ENCODE measurements at places on chromosomes 16 and 17.

DNA sequence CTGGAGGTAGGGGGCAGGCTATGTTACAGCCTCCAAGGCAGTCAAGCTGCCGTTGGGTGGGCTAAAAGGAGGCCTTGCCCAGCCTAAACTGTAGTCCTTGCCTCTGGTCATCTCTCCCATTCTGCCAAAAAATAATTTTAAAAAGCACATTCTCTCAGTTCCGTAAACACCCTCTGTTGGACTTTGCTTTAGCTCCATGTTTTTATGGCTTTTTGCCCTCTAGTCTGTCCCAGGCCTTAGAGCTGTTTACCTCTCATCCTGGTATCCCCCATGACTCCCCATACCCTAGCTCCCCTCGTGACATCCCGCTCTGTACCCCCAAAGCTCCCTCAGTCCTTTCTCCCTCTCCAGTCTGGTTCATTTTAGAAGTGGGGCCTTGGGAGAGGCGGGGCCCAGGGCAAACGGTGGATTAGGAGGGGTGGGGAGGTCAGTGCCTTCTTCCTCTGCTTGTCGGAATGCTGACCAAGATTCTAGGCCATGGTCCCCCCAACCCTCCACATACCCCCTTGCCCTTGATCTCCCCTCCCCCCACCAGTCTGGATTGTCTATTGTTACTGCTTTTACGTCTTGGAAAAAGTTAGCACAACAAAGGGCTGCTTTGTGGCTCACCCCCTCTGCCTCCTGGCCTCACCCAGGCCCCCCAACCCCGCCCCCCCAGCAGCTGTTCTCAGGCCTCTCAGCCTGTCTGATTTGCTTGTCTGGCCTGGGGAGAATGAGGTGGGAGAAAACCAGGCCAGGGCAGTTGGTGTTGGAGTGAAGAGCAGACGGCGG lies 18.4 kb downstream of the GJD3 start:
- no peak for DNase-seq

- no peak for DNase-seq
Observed at GRCh38 chr17:36117505-36118382, 14.1 kb downstream of the CCL4 start.

- DNase-seq = no peak
Observed at GRCh38 chr17:61157246-61157886, 242.3 kb upstream of the TBX2 start.

DNA sequence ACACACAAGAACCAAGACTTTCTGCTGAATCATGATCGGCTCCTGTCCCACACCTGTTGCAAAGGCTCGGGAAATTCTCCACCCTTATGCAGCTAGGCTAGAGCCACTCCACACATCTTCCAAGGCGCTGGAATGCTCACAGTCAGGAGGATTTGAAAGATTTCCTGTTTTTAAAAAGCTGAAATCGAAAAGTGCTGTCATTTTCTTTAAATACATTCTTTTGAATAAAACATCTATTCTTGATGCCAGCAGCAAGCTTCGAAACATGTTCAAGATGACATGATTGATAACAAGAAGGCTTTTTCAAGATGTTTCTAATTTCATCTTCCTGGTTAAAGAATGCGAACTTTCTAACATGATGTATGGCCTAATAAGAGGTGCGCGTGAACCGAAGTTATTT lies 219.7 kb upstream of the CDH5 start:
- DNase-seq = no peak

GRCh38 chr16:12097523-12098428 lies 121.2 kb downstream of the SNX29 start:
- no peak for DNase-seq

Measured in CD4-positive, alpha-beta T cell treated with Interleukin-15 for 1 hour (primary cell).